ENCODE measurements at places on chromosomes 5 and 9. TPM values are rescaled to one million over a fixed set of nuclear protein-coding genes. Genes with fewer than 3 reads are reported as not detected.

IL3 gene
- polyA plus RNA-seq = not detected

PCDHGA5 gene
- polyA plus RNA-seq = 0.79 TPM

TEX48 gene
- polyA plus RNA-seq = not detected

EQTN gene
- not detected for polyA plus RNA-seq

RBM22 gene
- 30.4 TPM for polyA plus RNA-seq

All from adrenal gland (tissue), 19 donors.